Stimulated activated CD4-positive, alpha-beta T cell treated with anti-CD3 and anti-CD28 coated beads, Interleukin-12 subunit alpha, Interleukin-12 subunit beta, amount 100 ng/mL, for 24 hours (primary cell): ENCODE measurements at places on chromosomes 1 and 21.

DNA sequence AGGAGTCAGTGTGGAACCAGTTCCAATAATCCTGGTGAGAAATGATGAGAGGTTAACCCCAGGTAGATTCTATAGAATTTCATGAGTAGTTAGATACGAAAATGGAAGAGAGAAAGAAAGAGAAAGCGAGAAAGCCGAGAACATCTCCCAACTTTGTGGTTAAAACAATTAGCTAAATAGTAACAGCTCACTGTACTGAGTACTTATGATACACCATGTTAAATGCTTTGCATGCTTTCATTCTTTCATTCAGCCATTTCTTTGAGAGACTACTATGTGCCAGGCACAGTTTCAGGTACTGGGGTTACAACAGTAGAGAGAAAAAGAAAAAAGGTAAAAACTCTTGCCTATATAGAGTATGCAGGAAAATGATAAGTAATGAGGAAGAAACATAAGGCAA is 109.7 kb upstream of the SYT6 start:
- DNase-seq = no peak

GRCh38 chr1:233463333-233463732 is 135.8 kb downstream of the MAP3K21 start:
- DNase-seq = no peak

DNA sequence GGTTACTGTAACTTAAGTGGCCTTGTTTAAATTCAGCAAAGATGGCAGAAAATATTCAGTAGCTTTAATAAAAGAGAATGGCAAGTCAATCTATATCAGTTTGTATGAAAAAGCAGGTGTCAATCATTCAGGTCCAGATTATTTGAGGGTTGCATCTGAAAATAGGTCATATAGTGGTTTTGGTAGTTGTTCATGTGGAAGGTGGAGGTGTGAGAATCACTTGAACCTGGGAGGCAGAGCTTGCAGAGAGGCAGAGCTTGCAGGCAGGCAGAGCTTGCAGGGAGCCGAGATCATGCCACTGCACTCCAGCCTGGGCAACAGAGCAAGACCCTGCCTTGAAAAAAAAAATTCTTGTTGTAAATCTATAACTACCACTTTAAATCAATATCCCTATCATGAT is 88.6 kb downstream of the ZSWIM5 start:
- DNase-seq = no peak

DNA sequence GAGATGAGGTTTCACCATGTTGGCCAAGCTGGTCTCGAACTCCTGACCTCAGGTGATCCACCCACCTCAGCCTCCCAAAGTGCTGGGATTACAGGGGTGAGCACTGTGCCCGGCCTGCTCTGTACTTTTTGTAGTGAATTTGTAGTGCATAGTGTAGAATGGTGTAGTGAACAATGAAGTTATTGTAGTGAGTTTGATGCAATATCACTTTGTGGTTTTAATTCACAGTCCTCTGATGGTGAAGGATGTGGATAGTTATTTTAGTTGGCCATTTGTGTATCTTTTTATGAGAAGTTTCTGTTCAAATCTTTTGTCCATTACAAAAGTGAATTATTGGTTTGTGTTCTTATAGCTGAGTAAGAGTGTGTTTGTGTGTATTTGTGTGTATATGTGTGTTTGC is 57.6 kb downstream of the PDE4B start:
- no peak for DNase-seq

GRCh38 chr1:25620701-25621350 is 4.2 kb downstream of the MAN1C1 start:
- DNase-seq = no peak

GRCh38 chr1:211578640-211579439 is at the start of gene SLC30A1:
SLC30A1 (minus strand) TSS chr1:211579161; CDS start chr1:211578612, 549 bp downstream.
- DNase-seq = peak; percentile 99

GRCh38 chr21:36065497-36066036 is 4.3 kb upstream of the CBR1 start:
- no peak for DNase-seq

DNA sequence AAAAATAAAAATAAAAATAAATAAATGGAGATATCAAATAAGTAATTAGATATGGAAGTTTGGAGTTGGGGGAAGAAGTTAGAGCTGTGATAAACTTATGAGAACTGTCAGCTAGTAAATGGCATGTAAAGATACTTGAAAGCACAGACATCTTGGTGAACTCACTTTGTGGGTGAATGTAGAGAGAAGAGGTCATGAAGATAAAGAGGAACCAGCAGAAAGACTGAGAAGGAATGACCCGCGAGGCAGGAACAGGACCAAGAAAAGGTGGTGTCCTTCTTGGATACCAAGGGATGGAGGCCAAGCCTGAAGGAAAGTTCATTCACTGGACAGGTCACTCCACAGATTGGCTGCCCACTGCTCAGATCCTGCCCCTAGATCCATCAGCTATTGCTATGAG is 4.7 kb upstream of the CAPZB start:
- no peak for DNase-seq

DNA sequence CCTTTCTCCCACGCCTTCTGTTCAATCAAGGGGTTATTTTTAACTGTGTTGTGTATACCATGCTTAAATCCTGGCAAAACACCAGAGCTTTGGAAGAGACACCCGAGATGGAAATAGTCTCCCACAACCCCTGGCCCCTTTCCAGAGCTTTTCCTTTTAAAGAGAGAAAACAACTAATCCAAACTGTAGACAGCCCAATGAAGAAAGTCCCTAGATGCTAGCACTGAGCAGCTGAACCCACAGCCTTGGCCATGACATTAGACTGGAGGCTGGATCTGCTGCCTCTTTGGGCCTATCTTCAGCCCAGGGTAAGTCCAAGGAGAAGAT is 64.9 kb upstream of the ARTN start:
- DNase-seq = no peak

DNA sequence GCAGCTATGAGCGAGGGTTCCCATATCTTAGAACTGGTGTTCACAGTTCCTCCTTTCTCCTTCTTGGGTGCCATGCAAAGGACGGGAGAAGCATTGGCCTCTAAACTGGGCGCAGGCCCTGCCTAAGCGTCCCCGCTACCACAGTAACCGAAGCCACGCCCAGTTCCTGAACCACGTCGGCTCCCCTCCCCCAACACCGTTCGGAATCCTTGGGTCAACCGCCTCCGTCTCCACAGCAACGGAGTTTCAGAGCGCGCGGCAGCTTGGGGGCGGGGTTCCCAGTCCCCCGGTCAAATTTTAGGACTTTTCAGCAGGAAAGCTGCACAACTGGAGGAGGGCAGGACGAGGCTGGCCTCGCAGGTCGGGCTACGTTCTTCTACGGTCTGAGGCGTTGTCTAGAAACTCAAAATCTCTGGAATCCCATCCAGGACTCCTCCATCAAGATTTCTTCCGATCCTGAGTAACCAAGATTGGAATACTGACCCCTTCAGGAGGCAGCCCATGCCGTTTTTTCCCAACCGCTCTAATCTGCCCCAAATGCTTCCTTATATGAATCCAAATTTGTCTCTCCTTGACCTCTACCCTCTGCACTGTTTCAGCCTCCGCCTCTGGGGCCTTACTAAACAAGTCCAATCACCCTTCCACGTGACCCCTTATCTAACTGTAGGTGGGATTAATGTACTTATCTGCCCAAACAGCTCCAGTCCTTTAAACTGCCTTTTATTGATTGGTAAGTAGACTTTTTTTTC is at the start of gene SPAG17:
Gene SPAG17 (minus strand): TSS at position 145 of the 749 bp plus-strand sequence. CDS start 71 bp downstream, at position 74.
- DNase-seq = peak; percentile 6
